ENCODE measurements at places on chromosomes 1 and 21.

- no peak for DNase-seq
Observed at GRCh38 chr1:41583658-41584547, 99.4 kb upstream of the EDN2 start.

- DNase-seq: no peak
Observed at GRCh38 chr1:86773341-86774288, 69.2 kb downstream of the SH3GLB1 start.

GRCh38 chr1:156082309-156083091 is at the start of gene MEX3A:
Gene MEX3A (minus strand): TSS chr1:156082465. CDS start chr1:156081998, 467 bp downstream.
- peak; percentile 88 for DNase-seq

DNA sequence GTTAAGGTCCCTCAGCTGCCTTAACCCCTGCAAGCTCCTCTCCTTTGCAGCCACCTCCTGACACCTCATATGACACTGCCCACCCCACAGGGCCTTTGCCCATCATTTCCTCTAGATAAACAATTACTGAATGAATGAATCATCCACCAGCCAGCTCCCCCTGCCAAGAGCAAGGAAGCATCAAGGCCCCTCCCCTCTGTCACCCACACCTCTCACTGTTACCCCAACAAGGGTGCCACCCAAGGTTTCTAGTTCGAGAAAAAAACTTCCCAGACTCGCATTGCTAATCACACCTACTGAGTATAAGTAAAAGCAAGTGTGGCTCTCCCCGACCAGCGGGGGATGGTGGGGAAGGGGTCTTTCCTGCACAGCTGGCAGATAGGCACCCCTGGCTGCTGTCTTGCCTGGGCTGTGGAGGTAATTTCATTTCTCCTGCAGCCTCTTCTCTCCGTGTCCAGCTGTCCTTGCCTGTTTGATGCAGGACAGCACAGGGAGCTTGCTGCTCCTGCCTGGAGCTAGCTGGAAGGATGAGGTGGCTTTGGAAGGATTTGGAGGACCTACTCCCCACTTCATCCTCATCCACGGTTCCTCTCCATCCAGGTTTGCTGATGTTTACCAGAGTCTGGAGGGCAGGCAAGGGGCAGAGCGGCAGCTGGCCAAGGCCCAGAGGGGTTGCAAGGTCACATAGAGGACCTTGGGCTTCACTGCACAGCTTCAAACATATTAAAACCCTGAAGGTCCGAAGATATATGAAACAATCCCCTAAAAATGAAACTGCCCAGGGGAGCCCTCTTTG is 33.1 kb upstream of the LBR start:
- DNase-seq: peak; percentile 71

DNA sequence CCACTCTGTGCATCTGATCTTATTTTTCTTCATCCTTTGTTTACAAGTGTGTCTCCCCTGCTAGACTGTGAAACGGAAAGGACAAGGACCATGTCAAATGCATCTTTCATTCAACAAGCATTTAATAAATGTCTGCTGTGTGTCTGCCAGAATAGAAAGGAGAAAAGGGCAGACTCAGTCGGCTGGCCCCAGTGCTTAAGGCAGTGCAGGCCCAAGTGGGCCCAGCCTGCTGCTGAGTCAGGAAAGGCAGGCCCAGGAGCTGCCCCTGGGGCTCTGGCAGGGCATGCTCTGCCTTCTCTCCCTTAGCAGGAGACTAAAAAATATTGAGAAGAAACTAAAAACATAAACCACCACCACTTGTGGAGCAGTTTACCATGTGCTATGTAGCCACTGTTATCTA is 38.1 kb downstream of the PLEKHA6 start:
- no peak for DNase-seq

- no peak for DNase-seq
Observed at GRCh38 chr1:201675143-201675542, 136.2 kb downstream of the NAV1 start.

DNA sequence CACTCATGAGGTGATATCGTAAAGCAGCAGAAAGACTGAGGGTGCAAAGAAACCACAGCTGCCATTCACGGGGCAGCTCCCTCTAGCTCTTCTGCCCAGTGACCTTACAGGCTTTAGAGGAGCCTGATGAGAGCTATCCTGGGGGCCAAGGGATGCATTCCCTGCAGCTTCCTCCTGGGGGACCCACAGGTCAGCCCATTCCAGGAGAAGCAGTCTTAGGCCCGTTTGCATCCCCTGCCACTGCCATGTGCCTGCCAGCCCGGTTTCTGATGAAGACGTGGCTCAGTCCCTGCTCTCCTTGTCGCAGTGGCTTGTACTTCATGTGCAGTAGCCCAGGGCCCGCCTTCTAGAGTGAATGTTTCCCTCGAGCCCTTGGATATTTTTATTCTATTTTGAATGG is 22.8 kb downstream of the ATP5PO start:
- DNase-seq: no peak

DNA sequence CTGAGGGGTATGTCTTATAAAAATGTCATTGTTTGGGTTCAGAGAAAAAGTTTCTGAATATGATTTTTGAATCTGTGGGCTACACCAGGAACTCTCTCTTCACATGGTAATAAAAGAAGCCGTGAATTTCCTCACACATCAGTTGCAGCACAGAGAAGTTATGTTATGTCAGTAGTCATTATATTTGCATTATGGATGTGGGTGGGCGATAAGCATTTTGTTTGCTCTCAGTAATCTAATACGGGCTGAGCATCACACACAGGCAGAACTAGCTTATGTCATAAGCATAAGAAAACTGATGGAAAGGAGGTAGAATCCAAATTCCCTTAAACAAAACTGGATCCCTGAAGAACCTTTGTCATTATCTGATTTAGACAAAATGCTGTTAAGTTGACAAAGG is 70.8 kb downstream of the PRDM2 start:
- DNase-seq: no peak

- DNase-seq: no peak
Observed at GRCh38 chr1:65141394-65141793, 6.6 kb upstream of the AK4 start.

DNA sequence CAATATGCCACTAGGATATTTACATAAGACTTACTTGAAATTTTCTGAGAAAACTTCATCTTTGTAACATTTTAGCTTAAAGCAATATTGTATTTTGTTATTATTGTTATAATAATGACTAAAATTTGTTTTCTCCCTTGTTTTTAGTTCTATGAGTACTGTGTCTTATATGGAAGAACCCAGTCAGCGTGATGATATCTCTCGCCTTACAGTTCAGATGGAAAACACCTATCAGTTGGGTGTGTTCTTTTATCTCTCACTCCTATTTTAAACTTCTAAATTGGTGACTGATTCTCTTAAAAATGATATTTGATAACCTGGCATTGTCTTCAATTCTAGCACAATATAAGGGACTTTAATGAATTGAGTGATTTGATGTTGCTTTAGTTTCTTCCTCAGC is 18.0 kb downstream of the DYNLT5 start:
- no peak for DNase-seq

- DNase-seq: no peak
Observed at GRCh38 chr1:20936621-20937020, 149.5 kb upstream of the HP1BP3 start.

DNA sequence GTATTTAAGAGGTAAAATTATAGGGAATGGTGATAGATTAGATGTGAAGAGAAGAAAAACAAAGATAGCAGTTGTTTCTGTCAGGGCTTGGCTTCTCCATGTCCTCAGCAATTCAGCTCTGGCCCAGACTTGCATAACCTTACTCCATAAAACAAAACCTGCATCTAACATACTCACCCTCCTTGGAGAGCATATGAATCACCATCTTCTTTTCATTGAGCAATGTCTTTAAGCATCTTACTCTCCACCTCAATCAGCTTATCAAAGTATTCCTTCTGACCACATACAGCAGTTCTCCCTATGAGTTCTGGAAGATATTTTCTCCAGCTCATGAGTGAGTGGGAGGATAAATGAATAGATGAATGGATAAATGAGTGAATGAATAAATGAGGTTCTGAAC is 49.0 kb downstream of the RAB3B start:
- DNase-seq: no peak

DNA sequence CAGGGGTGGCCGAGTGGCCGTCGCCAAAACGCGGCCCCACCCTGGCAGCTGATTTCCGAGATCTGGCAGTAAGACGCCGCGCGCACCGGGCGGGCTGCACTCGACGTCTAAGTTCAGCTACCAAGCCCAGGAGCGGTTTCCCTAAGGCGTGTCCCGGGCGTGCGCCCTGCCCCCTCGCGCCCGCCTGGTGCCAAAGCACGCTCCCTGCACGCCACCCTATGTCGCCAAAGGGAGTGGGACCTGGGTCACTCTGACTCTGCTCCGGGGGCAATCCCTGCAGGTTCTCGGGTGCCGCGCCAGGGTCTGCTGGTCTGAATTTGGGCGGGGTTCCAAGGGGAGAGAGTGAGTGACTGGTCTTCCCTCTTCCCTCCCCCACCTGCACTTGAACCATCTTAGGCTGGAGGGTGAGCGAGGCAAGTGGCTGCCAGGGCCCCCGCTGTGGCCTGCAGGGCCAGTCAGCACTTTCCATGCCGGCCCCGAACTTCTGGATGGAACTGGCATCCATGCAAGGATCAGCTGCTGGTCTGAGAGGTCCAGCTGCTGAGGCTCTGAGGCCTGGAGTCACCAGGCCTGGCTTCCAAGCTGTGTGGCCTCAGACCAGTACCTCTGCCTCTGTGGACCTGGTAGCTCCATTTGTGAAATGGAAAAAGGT is at the start of gene LRRC38:
TSS of gene LRRC38 (minus strand) at position 109 of the 652 bp plus-strand sequence. CDS start 410 bp downstream, outside the sequence.
- no peak for DNase-seq

- no peak for DNase-seq
Observed at GRCh38 chr1:185894791-185895190, 160.6 kb downstream of the HMCN1 start.

GRCh38 chr1:21553116-21553926 is 44.1 kb downstream of the ALPL start:
- DNase-seq: no peak

DNA sequence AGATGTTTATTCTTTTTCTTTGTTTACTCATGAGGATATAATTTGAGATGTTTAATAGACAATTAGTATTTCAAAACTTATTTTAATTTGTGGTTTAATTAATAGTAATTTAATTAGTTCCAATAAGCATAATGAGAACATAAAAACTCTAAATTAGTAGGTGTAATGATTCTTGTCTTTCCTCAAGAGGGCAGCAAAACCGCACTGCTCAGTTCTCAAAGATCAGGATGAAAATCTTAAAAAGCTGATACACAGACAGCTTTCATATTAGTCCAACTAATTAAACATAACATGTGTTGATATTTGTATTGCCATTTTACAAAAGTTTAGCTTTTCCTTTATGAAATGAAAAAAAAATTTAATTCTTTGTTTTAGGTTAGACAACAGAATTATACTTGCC is 106.7 kb upstream of the C21orf91 start:
- no peak for DNase-seq

GRCh38 chr1:117695796-117696490 is 90.1 kb downstream of the TENT5C start:
- peak; percentile 76 for DNase-seq

GRCh38 chr1:58968360-58968952 is 184.6 kb upstream of the JUN start:
- peak; percentile 94 for DNase-seq

GRCh38 chr1:182274618-182275017 is 117.0 kb downstream of the GLUL start:
- DNase-seq: no peak

DNA sequence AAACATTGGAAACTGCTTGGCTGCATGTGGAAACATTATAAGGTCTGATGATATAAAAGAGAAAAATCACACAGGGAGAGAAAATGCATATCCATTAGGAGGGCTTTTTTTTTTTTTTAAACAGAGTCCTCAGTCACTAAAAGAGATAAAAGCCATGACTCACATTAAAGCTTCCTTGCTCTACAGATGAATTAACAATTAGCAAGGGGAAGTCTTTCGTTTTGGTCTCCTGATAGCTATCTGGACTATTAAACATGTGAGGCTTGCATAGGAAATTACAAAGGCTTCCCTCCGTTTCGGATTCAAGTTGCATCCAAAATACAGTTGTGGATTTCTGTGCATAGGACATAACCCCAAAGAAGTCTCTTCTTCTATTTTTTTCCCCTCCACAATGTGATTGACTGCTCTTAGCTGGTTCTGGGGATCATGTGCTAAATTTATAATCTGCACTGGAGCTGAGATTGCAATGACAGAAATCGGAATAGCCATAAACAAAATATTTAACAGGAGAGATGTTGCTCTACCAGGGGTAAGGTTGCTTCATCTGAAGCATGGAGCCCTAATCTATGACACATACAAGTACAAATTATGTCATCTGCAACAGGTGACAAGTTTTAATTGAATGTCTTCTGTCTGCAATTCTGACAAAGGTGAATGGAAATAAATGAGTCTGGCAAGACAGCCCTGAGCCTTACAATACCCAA is 146.8 kb downstream of the ESRRG start:
- DNase-seq: no peak

DNA sequence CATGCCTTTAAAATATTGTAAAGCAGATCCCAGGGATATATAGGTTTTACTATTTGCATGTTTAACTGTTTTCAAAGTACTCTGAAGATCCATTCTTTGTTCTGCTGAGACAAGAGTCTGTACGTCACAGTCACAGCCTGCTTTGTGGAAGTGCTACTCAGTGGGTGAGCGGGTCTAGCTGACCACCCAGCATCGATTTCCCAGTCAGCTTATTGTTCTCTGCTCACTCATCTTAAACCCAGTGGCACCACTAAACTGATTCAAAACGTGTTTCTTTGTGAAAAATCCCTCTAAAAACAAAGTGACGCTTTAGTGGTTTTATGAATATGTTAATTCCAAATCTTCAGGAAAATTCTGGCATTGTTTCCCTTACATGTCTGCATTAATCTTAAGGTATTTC is 12.4 kb downstream of the PLPP3 start:
- DNase-seq: no peak

DNA sequence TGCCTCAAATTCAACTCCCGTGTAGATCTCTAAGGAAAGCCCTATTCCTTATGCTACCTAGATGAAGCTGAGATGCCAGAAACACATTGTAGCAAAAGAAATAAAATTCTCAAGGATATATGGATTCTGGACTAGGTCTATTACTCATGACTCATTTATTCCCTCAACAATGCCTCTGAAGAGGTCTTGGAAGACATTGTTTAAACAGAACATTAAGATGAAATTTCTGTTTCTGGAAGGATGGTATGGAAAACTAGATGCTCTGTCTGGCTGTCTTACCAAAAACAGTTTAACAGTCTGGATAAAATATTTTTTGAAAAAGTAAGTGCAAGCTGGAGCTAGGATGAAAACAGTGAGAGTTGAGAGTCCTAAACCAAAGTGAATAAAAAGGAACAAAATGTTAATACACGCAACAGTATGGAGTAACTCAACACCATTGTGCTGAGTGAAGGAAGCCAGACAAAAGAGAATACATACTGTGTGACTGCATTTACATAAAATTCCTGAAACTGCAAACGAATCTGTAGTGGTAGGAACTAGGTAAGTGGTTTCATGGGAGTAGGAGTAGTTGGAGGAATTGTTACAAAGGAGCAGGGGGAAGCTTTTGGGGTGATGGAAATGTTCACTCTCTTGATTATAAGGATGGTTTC is 59.3 kb upstream of the GNG12 start:
- DNase-seq: no peak

DNA sequence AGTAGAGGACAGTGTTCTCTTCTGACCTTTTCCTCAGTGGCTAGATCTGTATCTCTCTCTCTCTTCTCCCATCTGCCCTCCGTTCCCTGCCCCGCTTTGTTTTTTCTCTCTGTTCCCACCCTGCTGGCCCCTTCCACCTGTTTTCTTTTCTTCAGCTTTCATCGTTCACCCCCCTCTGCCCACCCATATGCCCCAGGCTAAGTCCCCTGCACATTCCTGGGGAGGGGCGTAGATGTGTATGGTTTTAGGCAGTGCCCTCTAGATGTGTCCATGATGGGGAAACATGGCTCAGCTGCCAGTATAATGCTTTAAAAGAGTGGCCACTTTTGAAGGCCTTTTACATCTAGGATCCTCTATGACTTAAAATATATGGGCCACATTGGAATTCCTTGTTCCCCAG is 13.6 kb downstream of the S100A11 start:
- no peak for DNase-seq
